Kasumi-1 (cell line): ENCODE measurements at places on chromosomes 5 and 9.
A peak's percentile ranks its signal among the peaks of the same experiment; 100 is the strongest.

- no peak for DNase-seq
Observed at GRCh38 chr5:158080112-158080511, 221.2 kb upstream of the CLINT1 start.

DNA sequence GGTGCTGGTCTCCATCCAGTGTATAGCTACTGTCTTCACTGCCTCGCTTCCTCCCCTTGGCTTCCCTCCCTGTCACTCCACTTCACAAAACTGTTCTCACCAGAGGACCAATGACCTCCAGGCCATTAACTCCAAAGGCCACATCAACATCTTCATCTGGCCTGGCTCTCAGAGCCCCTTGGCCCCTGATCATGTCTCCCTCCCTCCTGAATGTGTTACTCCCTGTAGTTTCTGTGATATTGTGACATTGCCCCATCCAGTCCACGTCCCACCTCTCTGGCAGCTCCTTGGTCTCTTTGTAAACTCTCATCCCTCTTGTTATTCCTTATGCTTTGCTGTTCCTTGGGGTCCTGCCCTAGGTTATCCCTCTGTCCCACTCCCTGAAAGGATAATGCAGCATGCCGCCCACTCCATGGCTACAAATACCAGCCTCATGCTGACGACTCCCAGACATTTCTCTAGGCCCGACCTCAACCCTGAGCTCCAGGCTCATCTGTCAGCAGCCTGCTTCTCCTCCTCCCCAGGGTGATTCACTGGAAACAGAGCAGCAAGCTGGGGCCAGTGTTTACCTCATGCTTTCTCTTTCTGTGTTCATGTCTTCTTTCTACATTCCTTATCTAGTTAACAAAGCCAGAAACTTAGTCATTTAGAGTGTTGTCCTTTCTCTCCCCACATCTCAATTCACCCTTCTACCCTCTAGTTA, 312.2 kb downstream of the SPOCK1 start:
- DNase-seq: no peak

DNA sequence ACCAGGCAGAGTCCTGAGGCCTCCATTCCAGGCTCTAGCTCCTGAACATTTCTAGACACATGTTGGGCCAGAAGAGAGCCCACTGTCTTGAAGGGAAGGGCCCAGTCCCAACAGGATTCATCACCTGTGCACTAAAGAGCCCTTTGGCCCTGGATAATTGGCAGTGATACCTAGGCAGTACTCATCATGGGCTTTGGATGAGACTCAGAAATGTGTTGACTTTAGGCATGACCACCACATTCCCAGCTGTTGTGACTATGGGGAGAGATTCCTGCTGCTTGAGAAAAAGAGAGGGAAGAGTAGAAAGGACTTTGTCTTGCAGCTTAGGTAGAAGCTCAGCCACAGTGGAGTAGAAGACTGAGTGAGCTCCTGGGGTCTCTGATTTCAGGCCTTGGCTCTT, 138.4 kb upstream of the DAPK1 start:
- DNase-seq: no peak

DNA sequence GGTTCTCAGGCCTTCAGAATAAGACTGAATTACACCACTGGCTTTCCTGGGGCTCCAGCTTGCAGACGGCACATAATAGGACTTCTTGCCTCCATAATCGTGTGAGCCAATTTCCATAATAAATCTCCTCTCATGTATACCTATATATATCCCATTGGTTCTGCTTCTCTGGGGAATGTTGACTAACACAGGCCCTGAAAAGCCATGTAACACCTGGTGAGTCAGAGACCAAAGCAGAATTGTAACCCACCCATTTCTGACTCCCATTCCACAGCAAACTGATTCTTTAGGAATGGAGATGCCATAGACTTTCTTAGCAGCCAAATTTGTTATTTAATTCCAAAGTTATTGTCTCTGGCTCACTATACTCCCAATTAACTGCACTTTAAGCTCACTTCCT, 85.4 kb upstream of the AGXT2 start:
- no peak for DNase-seq

DNA sequence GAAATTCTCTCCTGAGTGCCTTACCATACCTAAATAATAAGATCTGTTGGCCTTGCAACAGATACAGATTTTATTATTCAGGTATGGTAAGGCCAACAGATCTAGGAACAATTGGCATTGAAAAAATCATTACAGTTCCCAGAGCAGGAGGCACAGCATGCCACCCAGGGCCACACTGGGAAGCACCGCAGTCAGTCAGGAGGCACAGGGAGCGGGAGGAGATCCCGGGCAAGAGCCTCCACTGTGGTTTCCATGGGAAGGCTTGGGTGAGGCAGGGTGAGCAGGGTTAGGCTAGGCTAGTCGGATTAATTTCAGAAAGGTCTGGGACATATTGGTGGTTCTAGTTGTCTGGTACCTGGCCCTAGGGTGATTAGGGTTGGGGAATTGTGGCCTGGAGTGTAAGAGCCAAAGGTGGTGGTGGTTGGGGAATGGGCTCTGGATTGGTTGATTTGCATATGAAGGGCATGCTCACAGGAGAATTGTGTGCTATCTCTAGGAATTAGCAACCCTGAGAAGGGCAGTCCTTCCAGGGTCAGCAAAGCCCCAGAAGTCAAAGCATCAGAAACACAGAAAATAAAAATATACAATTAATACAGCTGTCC, 111.4 kb downstream of the PDE8B start:
- DNase-seq: no peak

DNA sequence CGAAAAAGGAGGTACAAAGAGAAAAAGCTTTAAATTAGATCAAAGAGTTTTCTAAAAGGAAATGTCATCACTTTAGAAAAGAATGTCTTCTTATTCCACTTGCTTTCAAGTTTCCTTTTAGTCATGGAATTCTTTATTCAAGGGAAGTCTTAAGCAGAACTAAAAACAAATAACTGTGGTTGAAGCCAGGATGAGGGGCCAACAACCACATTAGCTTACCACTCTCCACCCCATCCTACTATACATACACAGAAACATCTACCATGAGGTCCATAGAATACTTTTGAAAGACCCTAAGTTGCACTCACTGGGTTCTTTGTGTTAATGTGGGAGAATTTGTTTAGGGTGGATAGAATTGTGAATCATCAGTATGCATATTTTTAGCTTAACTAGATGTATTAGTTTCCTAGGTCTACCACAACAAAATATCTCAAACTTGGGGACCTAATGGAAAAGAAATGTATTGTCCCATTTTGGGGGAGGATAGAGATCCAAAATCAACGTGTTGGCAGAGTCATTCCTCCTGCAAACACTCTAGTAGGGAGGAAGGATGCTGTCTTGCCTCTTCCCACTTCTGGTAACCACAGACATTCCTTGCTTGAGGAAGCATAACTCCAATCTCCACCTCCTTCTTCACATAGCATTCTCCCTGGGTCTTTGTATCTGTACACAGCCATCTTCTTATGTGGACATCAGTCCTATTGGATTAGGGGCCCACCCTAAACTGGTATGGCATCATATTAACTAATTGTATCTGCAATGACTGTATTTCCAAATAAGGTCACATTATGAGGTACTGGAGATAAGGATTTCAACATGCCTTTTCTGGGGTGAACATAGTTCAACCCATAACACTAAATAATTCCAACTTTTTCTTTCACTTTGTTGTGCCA, 239.4 kb downstream of the LURAP1L start:
- DNase-seq: no peak

- DNase-seq: no peak
Observed at GRCh38 chr9:137112564-137113384, 1.8 kb downstream of the DPP7 start.

DNA sequence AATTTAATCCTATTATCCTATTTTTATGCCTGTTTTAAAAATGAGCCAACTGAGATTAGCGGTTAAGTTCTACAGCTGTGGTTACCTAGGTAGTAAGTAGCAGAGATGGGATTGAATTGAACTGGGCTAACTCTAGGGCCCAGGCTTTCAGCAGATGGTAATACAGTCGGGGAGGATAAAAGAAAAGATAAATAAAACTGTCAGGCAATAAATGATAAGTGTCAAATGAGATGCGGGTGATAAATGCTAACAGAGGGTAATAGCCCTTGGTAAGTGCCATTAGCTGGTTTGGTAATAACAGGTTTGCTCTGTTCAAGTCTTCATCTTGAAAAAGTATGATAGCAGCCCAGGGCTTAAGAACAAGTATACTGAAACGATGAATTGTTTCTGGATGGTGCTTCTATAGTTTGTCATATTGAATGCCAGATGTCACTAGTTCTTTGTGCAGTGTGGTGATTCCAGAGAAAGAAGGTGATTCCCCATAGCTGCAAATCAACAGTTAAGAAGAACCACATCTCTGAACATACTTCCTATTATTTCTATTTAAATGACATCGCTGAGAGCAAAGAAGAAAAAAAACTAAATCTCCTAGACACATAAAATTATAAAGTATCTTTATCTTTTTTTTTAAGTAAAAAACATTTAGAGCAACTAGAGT, 360.8 kb upstream of the PANK3 start:
- DNase-seq: no peak

DNA sequence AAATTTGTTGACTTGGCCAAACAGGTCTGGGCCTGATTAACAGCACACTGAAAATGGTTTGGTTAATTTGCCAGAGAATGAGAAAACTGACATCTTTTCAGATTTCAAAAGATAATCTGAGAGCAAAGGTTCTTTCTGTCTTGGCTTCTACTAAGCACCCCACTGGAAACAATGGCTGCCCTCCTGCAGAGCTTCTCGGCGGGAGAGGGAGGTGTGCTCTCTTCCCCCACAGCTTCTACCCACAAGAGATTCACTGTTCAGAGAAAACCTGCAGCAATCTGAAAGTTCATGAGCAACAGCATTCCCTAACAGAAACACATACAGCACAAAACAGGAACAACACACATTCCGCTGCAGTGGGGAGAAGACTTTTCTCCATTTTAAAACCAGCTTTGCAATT, 3.0 kb downstream of the DNAH5 start:
- DNase-seq: no peak

GRCh38 chr5:176954050-176954449, 52.5 kb downstream of the UIMC1 start:
- DNase-seq: no peak

- no peak for DNase-seq
Observed at GRCh38 chr9:3124001-3124400, 280.1 kb upstream of the PUM3 start.

DNA sequence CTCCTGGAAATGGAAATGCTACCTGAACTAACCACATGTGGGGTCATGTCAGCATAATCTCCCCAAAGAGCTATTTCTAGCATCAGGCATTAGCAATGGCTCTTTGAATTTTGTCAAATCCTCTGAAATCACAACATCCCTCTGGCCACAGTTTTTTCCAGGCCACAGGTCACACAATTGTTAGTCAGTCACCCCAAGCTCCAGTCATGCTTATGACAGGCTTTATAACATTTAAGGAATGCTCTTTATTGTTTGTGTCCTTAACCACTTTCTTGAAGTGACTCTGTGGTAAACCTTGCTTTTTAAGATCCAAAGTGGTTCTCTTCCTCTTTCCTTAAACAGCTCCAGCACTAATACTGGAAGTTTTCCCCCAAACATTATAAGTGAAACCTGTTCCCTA, 169.2 kb upstream of the HMHB1 start:
- no peak for DNase-seq

DNA sequence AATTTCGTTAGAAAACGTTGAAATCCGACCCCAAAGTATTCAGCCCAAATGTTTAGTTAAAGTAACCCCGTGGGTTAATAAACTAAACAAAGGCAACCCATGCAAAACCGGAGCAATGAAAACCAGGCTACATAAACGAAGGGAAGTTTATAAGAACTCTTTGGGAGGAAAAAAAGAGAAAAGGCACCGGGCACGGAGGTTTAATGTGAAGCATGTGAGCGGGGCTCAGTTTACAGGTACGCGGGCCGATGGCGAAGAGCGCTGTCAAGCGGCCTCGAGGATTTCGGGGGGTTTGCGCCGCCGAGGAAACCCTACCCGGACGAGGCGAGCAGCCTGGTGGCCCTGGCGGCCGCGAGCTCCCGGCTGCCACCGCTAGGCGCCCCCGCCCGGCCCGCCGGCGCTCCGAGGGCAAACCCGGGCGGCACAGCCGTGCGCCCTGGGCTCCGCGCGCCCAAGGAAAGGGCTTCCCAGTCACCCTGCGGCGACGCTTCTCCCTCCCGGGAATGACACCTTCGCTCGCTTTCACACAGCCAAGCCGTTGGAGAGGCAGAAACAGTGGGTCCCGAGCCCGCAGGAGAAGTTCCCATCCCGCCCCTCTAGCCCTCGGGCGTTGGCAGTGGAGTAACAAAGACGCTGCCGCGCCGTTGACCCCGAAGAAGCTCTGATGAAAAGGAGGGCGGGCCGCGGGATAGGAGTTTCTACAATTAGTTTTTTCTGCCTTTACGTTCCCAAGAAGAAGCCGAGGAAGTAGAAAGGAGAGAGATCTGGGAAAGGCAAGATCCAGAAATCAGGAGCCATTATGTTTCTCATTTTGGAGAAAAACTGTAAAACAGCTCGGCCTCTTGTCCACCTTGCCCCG, 126.0 kb downstream of the TMEM174 start:
- DNase-seq: no peak

- peak; percentile 16 for DNase-seq
Observed at GRCh38 chr5:142803428-142804125, 33.4 kb downstream of the ARHGAP26 start.

DNA sequence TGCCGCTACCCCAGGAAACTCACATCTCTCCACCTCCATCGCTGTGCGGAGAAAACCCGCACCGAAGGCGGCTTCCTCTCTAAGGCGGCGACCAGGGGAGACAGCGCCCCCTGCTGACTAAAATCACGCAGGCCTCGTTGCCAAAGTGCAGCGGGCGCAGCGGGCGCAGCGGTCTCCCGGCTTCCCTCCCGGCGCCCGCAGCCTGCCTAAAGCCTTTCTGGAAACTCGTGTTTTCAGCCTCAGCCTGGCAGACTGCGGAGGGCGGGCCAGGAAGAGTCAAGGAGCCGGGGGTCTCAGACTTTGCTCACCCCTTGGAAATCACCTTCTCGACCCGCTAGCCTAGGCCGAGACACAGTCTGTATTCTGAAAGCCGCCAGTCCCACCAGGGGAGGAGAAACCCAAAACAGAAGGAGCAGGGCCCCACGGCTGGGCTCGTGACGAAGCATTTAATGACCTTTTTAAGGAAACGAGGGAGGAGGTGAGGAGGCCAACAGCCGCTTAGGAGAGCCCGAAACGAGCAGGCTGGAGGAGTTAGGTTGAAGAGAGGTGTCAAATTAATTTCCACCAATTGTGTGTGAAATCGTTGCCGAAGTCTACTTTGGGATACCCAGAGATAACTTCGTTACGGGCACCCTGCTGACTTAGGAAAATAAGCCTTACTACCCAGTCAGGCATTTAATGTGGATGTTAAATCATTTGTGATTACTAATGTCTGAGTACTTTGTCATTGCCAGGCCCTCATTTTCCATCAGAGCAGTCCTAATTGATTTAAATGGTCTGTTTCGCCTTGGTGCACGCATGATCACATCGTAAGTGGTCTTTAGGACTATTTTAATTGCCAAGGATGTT, 7.3 kb upstream of the FOXB2 start:
- peak; percentile 25 for DNase-seq

DNA sequence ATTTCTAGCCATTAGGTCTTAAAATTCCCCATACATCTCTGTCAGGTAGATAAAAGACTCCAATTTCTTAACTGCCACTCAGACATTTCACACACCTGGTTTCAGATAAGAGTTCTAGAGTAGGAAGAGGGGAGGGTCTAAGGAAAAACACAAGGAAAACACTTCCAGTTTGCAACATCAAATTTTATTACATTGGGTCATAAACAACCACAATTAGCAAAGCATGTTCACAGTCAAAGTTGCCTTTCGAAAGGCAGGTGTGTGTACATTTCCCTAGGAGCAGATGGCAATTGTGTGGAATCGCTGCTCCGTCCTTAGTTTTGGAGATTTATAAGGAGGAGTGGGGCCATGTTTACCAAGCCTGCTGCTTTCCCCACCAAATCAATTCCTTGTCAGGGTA, 120.8 kb downstream of the DMRT2 start:
- DNase-seq: no peak
